ENCODE measurements at places on chromosomes 2 and 18.

- DNase-seq = no peak
Measured at GRCh38 chr18:36066001-36066400, 1.4 kb downstream of the RPRD1A start.

DNA sequence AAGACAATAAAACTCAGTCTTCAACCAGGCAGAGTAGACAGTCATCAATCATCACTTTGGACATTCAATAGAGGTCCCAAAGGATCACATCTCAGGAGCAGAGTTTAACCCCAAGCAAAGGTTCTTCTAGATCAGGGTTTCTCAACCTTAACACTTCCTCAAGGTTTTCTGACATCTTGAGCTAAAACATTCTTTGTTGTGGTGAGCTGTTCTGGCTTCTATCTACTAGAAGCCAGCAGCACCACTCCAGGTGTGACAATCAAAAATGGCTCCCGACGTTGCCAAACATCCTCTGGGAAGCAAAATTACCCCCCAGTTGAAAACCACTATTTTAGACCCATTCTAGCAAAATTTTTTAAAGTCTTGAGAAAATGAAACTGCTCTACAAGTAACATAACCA lies 22.0 kb downstream of the RTTN start:
- DNase-seq = no peak

DNA sequence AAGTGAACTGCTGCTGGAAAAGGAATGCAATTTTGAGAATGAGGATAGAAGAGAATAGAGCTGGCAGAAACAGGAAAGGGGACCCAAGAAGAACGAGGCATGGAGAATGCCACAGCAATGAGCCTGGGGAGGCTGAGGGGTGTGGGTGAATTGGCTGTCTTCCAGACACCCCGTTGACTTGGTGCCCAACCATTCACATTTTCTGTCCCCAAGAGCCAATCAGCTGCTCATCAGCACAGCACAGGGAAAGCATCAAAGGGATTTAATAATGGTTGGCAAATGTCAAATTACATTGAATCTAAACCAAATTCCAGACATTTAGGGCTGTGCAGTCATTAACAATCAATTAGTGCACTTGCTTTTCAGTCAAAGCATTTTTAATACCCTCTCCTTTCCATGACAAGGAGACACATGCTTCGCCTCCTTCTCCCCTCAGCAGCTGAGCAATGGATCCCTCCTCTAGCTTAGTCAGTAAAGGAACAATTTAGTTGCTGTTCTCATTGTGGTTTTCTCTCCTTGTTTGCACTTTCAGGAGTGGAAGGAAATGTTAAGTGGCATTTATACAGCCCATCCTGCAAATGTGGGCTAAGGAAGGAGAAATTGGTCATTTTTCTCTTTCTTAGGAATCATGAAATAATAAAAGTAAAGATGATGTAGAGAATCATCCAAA lies 98.8 kb downstream of the KLF7 start:
- peak; percentile 12 for DNase-seq

GRCh38 chr2:135638825-135639224 lies 102.8 kb upstream of the UBXN4 start:
- no peak for DNase-seq

GRCh38 chr2:8174641-8175257 lies 507.1 kb upstream of the ID2 start:
- no peak for DNase-seq

GRCh38 chr2:212921711-212922110 lies 229.7 kb downstream of the IKZF2 start:
- DNase-seq = no peak

GRCh38 chr2:18910843-18911242 lies 321.5 kb upstream of the NT5C1B start:
- DNase-seq = no peak

DNA sequence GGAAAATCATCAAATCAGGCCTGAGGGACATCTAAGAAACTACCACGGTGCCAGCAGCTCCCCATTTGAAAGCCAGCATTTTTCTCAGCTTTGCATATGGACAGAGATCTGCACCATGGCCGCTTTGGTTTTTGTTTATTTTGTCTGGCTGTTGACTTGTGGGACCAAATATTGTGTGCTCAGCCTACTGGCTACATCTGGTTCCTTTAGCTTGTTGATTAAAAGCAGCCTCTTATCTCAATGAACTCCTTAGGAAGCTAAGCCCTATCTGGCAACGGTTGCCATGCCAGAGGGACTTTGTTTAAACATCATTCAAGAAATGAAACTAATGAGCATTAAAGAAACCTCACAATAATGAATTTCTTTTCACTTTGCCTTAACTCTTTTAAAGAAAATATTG lies 32.4 kb upstream of the CCDC150 start:
- DNase-seq = no peak

DNA sequence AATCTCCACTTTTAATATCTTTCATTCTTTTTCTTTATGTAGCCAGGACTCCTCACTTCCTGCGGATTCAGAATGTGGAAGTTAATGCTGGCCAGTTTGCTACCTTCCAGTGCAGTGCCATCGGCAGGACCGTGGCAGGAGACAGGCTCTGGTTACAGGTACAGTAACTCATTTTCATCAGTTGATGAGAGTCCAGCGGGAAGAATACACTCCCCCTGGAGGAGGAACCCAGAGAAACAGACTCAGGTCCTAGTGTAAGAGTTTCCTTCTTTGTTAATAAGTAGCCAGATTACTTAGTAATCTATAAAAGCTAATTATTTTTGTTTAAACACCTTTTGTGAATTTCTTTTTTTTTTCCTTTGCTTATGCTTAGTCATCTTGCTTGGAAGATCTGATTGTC lies 359.4 kb downstream of the PTPRM start:
- no peak for DNase-seq

GRCh38 chr2:151919786-151920185 lies 91.6 kb upstream of the ARL5A start:
- no peak for DNase-seq

GRCh38 chr18:49898421-49898820 lies 85.1 kb upstream of the ACAA2 start:
- no peak for DNase-seq

DNA sequence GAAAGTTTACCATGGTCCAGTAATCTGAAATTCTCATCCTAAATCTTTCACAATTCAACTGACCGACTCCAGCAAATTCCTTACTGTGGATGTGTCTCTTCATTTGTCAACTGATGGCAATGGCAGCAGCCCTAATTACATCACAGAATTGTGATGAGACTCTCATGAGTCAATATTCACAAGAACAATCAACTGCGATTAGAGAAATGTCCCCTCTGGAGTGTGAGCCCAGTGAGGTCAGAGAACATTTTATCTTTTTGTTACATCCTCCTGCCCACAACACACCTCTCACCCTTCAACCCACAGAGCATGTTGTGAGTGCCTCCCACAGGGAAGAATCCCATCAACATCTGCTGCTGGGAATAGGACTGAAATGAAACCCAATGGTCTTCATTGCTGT lies 73.6 kb downstream of the CD226 start:
- no peak for DNase-seq

- DNase-seq = no peak
Measured at GRCh38 chr2:79817288-79817687, 304.4 kb downstream of the CTNNA2 start.

DNA sequence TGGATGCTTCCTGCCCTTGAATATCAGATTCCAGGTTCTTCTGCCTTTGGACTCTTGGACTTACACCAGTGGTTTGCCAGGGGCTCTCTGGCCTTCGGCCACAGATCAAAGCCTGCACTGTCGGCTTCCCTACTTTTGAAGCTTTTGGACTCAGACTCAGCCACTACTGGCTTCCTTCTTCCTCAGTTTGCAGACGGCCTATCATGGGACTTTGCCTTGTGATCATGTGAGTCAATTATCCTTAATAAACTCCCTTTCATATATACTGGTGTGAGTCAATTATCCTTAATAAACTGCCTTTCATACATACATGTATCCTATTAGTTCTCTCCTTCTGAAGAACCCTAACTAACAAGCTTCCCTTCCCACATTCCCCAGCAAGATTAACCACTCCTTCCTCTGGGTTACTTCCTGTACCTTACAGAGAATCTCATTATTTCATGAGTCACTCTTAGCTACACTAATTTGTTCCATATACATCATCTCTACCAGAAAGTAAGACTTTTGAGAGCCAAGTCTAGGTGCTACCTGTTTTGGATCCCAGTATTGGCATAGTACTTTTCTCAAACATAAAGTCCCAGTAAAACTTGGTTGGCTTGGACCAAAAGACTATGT lies 31.3 kb upstream of the LRATD1 start:
- DNase-seq = no peak

DNA sequence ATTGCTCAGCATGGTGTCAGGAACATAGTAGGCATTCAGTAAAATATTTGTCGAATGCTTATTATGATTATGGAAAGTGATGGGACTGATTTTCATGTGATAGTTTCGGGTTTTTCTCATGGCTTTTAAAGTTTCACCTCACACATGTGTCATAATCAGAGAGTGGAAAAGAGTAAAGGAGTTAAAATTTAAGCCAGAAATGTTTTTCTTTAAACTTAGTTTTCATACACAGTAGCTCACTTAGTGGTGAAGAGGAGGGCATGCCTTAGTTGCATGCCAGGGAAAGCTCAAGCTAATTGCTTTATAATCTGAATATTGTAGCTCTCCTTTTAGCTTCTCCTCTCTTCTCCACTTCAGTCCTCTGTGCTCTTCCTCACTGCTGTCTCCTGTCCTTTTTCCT lies 38.0 kb downstream of the EHBP1 start:
- no peak for DNase-seq
